Activated CD4-positive, alpha-beta memory T cell treated with anti-CD3 and anti-CD28 coated beads for 36 hours (primary cell): ENCODE measurements at places on chromosomes 4 and X. TPM values are rescaled to one million over a fixed set of nuclear protein-coding genes. Genes with fewer than 3 reads are reported as not detected.

DNA sequence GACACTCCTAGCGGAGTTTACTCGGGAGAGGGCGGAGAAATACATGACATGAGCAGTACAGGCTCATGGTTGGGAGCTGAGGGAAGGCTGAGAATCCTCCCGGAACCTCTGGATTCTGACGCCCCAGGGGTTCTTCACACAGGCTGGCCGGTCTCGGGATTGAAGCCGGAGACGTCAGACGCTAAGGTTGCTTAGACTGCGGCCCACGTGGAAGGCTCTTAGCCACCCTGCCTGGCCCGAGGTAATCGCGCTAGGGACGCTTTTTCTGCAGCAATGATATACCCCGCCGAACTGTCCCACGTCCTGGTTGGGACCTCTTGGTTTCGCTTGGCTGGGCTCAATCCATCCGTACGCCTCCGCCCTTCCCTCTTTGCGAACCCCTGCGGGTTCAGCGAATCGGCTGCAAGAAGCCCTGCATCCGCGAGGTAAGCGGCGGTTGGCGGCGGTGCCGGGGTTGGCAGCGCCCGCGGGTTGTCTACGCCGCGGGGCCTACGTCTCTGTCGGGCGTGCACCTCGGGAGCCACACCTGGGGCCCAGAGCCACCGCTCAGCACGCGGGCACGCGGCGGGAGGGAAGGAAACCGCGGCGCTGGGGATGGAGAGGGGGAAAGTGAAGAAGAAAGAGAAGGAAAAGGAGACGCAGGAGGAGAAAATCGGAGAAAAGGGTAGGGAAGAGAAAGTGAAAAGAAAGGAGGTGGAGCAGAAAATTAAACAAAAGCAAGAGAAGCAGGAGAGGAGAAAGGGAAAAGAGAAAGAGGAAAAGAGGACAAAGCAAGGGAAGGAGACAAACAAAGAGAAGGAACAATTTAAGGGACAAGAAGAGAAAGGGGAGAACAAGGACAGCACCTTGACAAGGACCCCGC, at the start of gene ARL9:
Gene ARL9 (plus strand): TSS at position 523 of the 862 bp plus-strand sequence. CDS start 72 bp downstream, at position 595.
- peak; percentile 67 for DNase-seq
- peaks cover 8% of the 10 kb centered on the region for H3K27me3 ChIP-seq
- H3K4me1 ChIP-seq, result peaks cover 18% of the 10 kb centered on the region
- peak within 1 kb of the TSS; percentile 73 for H3K4me3 ChIP-seq

- H3K27ac ChIP-seq, result no peak overlapping the region
- no peaks in the 10 kb centered on the region for H3K27me3 ChIP-seq
- H3K4me1 ChIP-seq, result no peaks in the 10 kb centered on the region
- H3K36me3 ChIP-seq, result no peaks in the 10 kb centered on the region
These were observed 178.6 kb upstream of the MAMLD1 start for GRCh38 chrX:150184491-150184890.

DNA sequence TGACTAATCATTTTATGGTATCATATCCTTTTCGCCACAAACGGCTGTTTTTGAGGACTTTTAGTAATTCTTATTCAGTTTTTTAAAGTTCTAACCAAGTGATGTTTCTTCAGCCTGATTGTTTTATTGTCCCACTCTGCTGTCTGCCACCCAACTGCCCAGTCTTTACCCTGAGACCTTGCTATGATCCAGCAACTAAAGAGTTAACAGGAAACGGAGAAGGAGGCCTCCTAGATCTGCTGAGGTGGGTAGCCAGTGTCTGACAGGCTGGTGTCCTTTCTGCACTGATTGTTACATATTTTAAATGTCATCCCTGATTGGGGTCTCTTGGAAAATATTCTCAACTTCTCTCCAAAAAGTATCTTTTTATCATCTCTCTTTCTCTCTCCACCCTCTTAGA, 7.9 kb upstream of the TMEM150C start:
- H3K36me3 ChIP-seq, result no peaks in the 10 kb centered on the region
- peaks cover 12% of the 10 kb centered on the region for H3K27me3 ChIP-seq
- no peak for DNase-seq
- H3K4me3 ChIP-seq, result no peak overlapping the region

GRCh38 chr4:164614999-164615398, 138.9 kb upstream of the SMIM31 start:
- DNase-seq, result no peak
- no peaks in the 10 kb centered on the region for H3K27me3 ChIP-seq
- H3K27ac ChIP-seq, result no peak overlapping the region
- H3K36me3 ChIP-seq, result no peaks in the 10 kb centered on the region
- no peaks in the 10 kb centered on the region for H3K4me1 ChIP-seq
- H3K4me3 ChIP-seq, result no peak overlapping the region

GRCh38 chr4:152265149-152265621, 270.7 kb downstream of the FBXW7 start:
- H3K27me3 ChIP-seq, result no peaks in the 10 kb centered on the region
- no peak overlapping the region for H3K27ac ChIP-seq
- no peaks in the 10 kb centered on the region for H3K36me3 ChIP-seq
- no peak overlapping the region for H3K4me3 ChIP-seq
- peaks cover 3% of the 10 kb centered on the region for H3K4me1 ChIP-seq
- DNase-seq, result no peak

- no peak overlapping the region for H3K4me3 ChIP-seq
- no peaks in the 10 kb centered on the region for H3K36me3 ChIP-seq
- no peaks in the 10 kb centered on the region for H3K27me3 ChIP-seq
These were observed 97.5 kb upstream of the PRPS2 start for GRCh38 chrX:12693754-12694153.

GRCh38 chr4:96162636-96163035, 322.7 kb downstream of the PDHA2 start:
- H3K27me3 ChIP-seq, result no peaks in the 10 kb centered on the region
- H3K4me3 ChIP-seq, result no peak overlapping the region
- H3K36me3 ChIP-seq, result no peaks in the 10 kb centered on the region
- no peaks in the 10 kb centered on the region for H3K4me1 ChIP-seq

DNA sequence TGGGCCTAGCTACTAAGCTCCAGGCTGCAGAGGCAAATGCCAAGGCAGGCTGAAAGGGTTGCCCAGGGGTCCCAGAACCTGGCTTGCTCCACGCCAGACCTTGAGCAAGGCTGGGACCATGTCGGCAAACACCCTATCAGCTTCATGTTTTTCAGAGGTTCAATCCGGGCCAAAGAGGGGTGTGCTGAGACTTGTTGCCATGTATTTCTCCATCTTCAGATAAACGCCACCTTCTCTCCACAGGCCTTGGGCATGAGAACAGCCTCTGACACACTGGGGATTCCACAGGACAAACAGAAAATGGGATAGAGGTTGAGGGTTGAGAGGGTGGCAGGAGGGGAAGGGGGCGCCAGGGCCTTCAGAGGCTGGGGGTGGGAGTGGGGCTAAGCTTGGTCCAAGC, 8.6 kb downstream of the PJA1 start:
- H3K4me3 ChIP-seq, result no peak overlapping the region
- H3K27me3 ChIP-seq, result no peaks in the 10 kb centered on the region
- no peak for DNase-seq
- H3K4me1 ChIP-seq, result peaks cover 10% of the 10 kb centered on the region
- H3K27ac ChIP-seq, result no peak overlapping the region
- peaks cover 2% of the 10 kb centered on the region for H3K36me3 ChIP-seq

DNA sequence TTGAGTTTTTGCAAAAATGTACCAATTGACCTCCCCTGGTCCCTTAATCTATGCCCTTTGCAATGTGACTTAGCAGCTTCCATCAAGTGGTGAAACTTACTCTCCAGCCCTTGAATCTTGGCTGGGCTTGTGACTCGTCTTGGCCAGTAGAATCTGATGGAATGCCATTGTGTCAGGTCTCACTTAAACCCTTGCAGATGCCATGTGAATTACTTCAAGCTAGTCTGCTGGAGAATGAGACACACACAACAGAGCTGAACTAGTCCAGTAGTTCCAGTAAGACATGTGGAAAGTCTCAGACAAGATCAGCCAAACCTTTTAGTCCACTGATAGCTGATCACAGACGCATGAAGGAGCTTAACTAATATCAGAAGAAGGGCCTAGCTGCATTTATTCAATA, 567.8 kb upstream of the CPEB2 start:
- no peak for DNase-seq
- no peaks in the 10 kb centered on the region for H3K4me1 ChIP-seq
- no peaks in the 10 kb centered on the region for H3K27me3 ChIP-seq
- H3K36me3 ChIP-seq, result no peaks in the 10 kb centered on the region
- H3K4me3 ChIP-seq, result no peak overlapping the region

DNA sequence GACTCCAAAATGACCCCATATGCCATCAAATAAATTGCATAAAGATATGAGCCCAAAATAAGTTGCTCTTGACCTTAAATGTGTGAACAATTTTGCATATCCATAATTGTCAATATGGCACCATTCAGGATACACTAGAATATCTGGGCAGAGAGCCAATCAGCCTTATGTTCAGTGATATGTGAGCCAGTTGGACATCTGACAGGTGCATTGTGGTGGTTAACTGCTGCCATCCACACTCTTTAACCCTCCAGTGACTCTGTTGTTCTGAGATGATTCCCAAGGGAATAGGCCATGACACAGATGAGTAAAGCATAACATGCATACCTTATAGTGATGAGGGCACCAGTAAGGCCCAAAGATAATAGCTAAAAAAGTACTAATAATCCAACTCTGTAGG, 500.1 kb downstream of the PCDH18 start:
- no peak overlapping the region for H3K27ac ChIP-seq
- H3K4me1 ChIP-seq, result no peaks in the 10 kb centered on the region
- H3K4me3 ChIP-seq, result no peak overlapping the region
- DNase-seq, result no peak
- H3K36me3 ChIP-seq, result no peaks in the 10 kb centered on the region

DNA sequence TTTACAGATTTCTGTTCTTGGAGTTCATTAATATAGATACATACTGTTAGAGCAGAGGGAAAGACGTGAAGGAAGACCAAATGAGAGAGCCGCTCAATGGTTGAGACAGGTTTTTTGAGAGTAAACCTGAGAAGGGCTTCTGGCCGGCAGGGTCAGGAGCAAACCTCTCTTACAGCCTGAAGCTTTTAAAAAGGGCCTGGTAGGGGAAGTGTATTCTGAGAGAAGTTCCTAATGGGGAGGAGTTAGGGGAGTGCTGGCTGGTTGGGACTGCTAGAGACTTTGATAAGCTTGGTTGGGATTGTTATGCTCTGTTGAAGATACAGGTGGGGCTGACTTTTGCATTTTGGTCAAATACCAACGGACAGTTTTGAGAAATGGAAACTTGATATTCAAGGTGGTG, 186.8 kb upstream of the PABPC4L start:
- H3K4me1 ChIP-seq, result no peaks in the 10 kb centered on the region
- H3K27me3 ChIP-seq, result no peaks in the 10 kb centered on the region
- no peaks in the 10 kb centered on the region for H3K36me3 ChIP-seq
- no peak for DNase-seq
- H3K4me3 ChIP-seq, result no peak overlapping the region
- H3K27ac ChIP-seq, result no peak overlapping the region

DNA sequence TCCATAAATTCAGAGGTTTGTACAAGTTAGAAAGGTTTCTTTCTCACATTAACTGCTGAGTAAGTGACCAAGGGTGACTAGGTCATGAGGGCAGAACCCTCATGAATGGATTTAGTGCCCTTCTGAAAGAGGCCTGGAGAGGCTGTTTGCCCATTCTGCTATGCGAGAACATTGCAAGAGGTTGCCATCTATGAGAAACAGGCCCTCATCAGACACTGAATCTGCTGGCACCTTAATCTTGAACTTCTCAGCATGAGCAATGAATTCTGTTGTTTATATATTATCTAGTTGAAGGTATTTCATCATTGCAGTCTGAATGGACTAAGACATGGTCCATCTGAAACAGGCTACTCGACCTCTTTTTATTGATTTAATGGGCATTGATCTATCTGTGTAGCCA, 96.2 kb upstream of the GPRIN3 start:
- no peaks in the 10 kb centered on the region for H3K36me3 ChIP-seq
- H3K27ac ChIP-seq, result no peak overlapping the region
- H3K27me3 ChIP-seq, result no peaks in the 10 kb centered on the region

DNA sequence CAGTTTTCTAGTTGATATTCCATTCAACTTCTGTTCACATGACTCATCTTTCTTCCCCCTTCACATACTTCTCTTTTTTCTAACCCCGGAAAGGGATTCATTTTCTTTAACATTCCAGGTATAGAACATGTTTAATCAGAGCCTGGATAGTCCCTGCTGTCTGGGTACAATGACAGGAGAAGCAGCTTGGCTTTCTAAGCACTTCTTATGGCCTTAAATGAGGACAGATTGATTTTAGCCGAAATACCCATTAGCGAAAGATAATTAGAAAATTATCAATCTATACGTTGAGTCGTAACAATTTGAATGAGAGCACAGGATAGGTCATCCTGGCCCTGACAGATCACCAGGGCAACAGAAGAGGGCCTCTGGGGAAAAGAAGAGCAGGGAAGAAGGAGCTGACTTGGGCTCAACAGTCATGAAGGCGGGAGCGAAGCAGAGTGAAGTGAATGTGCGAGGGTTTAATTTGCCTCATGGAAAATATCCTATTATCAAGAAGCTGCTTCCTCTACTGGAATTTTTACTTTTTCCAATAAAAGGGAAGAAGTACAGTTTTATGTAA, 62.2 kb downstream of the PPP1R2C start:
- no peak overlapping the region for H3K27ac ChIP-seq
- no peaks in the 10 kb centered on the region for H3K27me3 ChIP-seq
- peaks cover 3% of the 10 kb centered on the region for H3K4me1 ChIP-seq
- no peaks in the 10 kb centered on the region for H3K36me3 ChIP-seq
- no peak for DNase-seq

GRCh38 chrX:14051416-14051815, 21.7 kb upstream of the GEMIN8 start:
- no peak overlapping the region for H3K27ac ChIP-seq
- H3K27me3 ChIP-seq, result peaks cover 5% of the 10 kb centered on the region
- no peak for DNase-seq
- no peak overlapping the region for H3K4me3 ChIP-seq
- no peaks in the 10 kb centered on the region for H3K4me1 ChIP-seq

DNA sequence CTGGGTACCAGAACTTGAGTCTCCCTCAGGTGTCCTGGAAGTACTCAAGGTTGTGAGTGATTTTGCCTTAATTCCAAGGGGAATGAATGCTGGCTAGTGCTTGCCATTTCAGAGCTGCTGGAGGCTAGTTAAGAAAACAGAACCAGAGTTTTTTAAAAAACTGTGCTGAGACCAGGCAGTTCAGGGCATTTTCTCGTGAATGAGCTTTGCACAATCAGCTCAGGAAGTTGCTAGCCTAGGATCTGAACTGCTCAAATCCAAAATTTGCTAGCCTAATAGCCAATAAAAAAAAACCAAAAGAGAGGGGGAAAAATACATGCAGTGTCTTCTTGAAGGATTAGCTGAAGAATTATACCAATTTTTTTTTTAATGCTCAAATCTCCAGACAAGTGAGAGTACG, 292.7 kb downstream of the FBXW7 start:
- H3K27me3 ChIP-seq, result no peaks in the 10 kb centered on the region
- no peak overlapping the region for H3K27ac ChIP-seq
- peaks cover 31% of the 10 kb centered on the region for H3K4me1 ChIP-seq
- H3K4me3 ChIP-seq, result no peak overlapping the region
- no peaks in the 10 kb centered on the region for H3K36me3 ChIP-seq

The TNMD gene
- not detected for total RNA-seq

The MYOZ2 gene
- not detected for total RNA-seq

The NPY5R gene
- total RNA-seq, result not detected

The BCAP31 gene
- 121 TPM for total RNA-seq

The MAGEB2 gene
- not detected for total RNA-seq

The TMPRSS11B gene
- not detected for total RNA-seq

The MORC4 gene
- total RNA-seq, result 11.1 TPM
